Activated naive CD8-positive, alpha-beta T cell treated with anti-CD3 and anti-CD28 coated beads, Interleukin-2, amount 50 U/mL, for 16 hours (primary cell): ENCODE measurements at places on chromosomes 11 and 22.

DNA sequence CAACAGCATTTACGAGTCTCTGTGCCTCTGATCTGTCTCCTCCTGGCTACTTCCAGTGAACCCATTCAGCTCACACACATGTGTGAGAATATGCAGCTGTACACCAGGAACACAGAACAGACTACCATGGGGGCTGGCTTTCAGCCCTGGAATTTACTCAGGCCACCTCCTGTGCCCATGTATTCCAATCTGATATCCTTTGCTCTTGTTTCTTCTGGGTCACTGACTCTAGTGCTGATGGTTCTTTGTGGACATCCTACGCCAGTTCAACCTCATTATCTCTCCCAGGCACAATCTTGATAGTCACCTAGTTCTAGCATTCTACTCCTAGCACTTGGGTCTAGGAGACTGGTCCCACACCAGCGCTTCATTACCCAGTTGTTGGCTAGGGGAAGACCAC lies 23.0 kb upstream of the ZC3H12C start:
- DNase-seq: no peak

DNA sequence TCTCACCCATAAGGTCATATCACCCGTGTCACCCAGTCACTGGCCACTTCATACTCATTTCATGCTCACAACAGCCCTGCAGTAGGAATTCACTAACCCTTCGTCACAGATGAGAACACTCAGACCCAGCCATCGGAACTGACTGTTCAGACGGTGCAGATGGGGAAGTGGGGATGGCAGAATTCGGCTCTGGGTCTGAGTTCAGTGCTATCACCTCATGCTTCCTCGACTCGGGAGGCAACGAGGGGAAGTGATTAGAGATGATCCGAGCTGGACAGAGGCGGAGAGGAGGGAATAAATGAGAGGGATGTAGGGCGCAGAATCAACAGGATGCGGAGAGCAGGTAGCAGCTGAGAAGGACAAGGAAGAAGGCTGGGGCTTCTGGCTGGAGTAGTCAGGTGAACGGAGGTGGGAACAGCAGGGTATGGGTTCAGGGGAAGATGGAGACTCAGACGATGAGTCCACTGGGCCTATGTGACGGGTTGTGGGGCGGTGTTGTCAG lies 4.7 kb downstream of the B3GNT6 start:
- DNase-seq: no peak

- no peak for DNase-seq
Measured at GRCh38 chr11:44344423-44344820, 34.5 kb upstream of the ALX4 start.

- no peak for DNase-seq
Measured at GRCh38 chr22:23856721-23857605, 712 bp upstream of the SLC2A11 start.

DNA sequence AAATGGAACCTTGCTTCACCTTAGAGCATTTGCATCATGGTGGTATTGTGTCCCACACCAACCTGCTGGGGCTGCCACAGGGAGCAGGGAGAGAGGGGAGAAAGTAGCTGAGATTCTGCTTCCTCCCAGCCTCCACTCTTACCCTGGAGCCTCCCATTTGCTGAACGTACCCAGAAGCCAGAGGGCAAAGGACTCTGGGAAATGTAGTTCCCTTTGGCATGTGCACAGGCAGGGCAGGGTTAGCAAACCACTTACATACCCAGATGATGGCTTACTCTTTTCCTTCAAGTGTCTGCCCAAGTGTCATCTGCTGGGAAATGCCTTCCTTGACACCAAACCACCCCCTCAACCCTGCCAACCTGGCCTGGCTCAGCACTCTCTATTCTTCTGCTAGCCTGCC lies 16.9 kb downstream of the SMIM38 start:
- DNase-seq: no peak

DNA sequence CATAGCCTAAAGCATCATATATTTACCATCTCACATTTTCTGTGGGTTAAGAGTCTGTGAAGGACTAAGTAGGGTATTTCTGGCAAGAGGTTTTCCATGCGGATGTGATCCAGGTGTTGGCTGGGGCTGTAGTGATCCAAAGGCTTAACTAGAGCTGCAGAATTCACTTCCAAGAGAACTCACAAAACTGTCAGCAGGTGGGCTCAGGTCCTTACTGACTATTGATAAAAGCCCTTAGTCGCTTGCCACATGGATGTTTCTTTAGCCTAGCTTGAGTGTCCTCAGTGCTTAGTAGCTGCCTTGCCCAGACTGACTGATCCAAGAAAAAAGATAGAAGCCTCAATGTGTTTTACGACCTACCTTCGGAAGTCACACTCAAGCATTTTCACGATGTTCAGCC lies 250.8 kb downstream of the CNTN5 start:
- DNase-seq: no peak

DNA sequence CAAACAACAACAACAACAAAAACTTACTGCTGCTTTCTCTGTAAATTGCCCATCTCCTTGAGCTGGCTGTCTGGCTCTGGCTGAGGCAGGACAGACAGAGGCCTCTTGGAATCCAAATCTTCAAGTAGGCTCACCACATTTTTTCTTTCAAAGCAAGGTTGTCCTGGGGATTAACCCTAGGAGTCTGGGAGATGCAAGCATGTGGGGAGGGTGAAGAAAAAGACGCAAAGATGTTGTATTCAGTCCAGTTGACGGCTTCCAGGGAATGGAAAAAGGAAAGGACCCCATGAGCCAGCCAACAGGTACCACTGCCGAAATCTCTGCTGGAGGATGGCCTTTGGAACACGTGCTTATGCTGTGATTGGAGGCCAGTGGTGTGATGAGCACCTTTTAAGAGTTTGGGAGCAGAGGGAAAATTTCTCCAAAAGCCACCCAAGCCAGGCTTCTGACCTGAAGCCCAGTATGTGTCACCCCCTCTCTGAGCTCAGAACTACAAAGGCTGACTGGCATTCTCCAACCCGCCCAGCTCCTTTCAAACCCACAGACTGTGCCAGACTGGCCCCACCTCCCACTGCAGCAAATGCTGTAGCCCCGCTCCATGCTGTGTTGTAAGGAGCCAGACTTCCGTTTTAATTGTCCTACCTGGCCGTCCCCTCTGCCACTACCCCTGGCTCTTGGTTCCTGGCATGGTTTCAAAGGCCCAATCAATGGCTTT lies 10.8 kb downstream of the BLID start:
- DNase-seq: no peak

- no peak for DNase-seq
Measured at GRCh38 chr11:116701297-116701801, 71.4 kb downstream of the BUD13 start.

DNA sequence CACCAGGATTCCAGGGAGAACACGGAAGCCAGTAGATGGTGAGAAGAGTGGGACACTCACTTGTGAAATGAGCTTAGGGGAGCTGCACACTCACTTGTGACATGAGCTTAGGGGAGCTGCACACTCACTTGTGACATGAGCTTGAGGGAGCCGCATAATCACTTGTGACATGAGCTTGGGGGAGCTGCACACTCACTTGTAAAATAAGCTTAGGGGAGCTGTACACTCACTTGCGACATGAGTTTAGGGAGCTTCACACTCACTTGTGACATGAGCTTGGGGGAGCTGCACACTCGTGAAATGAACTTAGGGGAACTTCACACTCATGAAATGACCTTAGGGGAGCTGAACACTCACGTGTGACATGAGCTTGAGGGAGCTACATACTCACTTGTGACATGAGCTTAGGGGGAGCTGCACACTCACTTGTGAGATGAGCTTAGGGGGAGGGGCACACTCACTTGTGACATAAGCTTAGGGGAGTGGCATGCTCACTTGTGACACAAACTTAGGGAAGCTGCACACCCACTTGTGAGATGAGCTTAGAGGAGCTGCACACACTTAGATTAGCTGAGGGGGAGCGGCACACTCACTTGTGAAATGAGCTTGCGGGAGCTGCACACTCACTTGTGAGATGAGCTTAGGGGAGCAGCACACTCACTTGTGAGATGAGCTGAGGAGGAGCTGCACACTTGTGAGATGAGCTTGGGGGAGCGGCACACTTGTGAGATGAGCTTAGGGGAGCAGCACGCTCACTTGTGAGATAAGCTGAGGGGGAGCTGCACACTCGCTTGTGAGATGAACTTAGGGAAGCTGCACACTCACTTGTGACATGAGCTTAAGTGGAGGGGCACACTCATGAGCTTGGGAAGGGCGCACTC lies 59.0 kb downstream of the NCAPD3 start:
- no peak for DNase-seq

- DNase-seq: no peak
Measured at GRCh38 chr11:70436501-70436860, 38.2 kb downstream of the CTTN start.

GRCh38 chr11:27274854-27275395 lies 88.1 kb downstream of the CCDC34 start:
- DNase-seq: no peak

- DNase-seq: no peak
Measured at GRCh38 chr11:73201888-73202780, 15.9 kb upstream of the P2RY2 start.

GRCh38 chr22:50568626-50569025 lies 5.9 kb upstream of the SYCE3 start:
- DNase-seq: no peak

DNA sequence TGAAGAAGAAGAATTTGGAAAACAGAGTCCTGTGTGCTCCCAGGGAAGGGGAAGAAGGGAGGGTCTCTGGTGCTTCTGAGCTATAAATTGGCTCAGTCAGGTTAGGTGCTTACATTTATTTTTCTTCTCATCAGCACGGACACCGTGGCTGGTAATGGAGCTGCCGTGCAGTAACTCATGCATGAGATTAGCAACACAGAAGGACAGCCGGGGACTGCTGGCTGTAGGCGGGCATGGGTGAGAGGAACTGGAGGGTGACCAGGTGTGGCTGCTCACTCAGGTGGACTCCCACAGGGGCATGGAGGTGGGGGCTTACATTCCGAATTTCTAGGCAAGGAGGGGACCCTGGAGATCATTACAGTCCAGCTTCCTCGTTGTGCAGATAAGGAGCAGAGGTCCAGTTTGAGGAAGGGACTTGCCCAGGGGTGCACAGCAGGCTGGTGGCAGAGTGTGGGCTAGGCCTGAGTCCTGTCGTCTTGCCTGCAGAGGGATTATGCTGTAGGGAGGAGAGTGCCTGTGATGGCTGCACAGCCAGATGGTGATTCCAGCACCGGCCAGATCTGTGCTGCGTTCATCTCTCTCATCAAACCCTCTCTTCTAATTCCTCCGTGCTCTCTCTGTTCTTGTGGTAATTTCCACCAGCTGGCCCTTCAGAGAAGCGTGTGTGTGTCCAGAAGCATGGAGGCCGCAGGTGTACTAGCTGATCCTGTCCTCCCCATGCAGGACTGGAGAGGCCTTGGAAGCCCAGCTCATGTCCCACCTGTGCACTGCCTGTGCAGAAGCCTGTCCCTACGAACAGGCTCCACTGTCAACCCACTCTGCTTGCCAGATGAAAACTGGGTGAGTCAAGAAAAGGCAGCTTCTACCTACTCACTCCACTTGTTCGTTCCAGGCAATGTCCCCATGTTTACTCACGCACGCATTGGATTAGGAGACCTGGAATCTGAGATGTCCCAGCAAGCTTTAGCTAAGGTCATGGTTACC lies 78.9 kb downstream of the NTM start:
- DNase-seq: no peak

GRCh38 chr11:44755556-44756523 lies 29.1 kb downstream of the TSPAN18 start:
- DNase-seq: no peak

- DNase-seq: no peak
Measured at GRCh38 chr11:15374418-15374817, 259.7 kb downstream of the INSC start.

- DNase-seq: no peak
Measured at GRCh38 chr11:64372802-64373597, 14.0 kb downstream of the RPS6KA4 start.

GRCh38 chr22:42340829-42341383 lies 70.5 kb upstream of the TCF20 start:
- DNase-seq: no peak

DNA sequence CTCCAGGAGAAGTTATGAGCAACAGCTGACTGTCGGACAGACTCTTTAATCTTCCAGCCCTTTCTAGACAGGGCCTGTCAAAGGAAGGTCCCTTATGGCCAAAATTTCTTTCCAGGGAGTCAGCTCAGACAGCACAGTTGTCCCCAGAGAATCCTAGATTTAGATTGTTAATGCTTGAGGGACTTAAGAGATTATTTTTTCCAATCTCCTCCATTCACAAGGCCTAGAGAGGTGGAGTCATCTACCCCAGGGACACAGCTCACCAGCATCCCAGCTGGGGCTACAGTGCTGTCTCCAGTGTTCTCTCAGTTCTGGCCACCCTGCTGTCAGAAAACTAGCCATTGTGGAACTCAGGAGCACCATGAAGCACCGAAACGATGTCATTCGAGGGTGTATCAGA lies 7.8 kb downstream of the DSCAML1 start:
- DNase-seq: no peak

GRCh38 chr11:132604431-132604830 lies 927.9 kb downstream of the OPCML start:
- DNase-seq: no peak

GRCh38 chr11:119803139-119803538 lies 74.1 kb upstream of the NECTIN1 start:
- DNase-seq: no peak

GRCh38 chr22:40618400-40618799 lies 18.1 kb downstream of the MRTFA start:
- no peak for DNase-seq

GRCh38 chr11:34653851-34654482 lies 33.1 kb downstream of the EHF start:
- no peak for DNase-seq

- no peak for DNase-seq
Measured at GRCh38 chr11:129888451-129888850, 6.9 kb downstream of the NFRKB start.

- DNase-seq: no peak
Measured at GRCh38 chr22:47064416-47064815, 302.0 kb downstream of the TBC1D22A start.
